ENCODE measurements at places on chromosomes 7 and 10.
A peak's percentile ranks its signal among the peaks of the same experiment; 100 is the strongest.

DNA sequence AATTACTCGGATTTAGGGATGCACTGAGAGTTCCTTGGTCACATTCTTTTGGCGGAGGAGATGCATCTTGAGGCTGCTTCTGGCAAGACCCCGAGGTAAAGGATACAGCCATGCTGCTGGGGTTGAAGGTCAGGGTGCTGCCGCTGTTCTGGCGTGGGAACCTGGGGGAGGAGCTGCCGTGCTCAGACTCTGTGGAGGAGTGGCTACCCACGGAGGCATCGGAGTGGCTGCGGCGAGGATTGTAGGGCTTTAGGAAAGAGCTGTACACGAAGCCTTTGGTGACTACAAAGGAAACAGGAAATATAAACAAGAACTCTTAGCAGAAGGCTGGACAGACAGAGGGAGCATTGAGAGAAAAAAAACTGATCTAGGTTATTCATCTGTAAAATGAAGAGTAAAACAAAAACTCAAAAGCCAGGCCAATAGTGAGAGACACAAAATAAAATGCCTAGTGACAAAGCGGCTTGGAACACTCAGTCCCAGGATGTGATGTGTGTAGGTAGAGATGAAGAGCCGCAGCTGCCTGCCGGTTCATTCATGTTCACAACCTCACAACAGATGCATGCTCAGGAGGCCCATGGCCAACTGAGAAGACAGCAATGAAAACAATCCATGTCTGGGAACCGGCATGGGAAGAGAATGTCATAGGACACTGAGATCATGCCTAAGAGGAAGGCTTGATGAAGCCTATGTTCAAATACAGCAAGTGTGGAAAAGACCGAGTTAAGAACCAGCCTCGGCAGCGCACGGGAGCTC, 97.8 kb downstream of the ABCC2 start:
- DNase-seq, result no peak

GRCh38 chr7:150923196-150923595, 54.9 kb downstream of the KCNH2 start:
- no peak for DNase-seq

- DNase-seq, result no peak
Observed at GRCh38 chr7:151549083-151549482, 29.4 kb upstream of the RHEB start.

DNA sequence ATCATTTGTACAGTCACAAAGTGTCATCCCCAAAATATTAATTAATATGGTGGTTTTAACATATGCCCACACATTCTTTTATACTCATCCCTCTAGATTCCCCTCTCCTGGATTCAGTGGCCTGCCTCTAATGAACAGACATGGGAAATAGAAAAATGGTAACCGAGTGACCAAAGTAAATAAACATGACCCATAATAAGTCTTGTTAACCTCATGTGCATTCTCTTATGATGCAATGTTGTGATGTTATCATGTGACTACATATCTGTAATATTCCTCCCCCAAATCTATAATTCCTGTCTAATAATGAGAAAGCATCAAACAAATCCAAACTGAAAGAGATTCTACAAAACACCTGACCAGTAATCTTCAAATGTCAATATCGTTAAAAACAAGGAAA, 164.5 kb upstream of the PRSS1 start:
- DNase-seq, result no peak

GRCh38 chr10:72335394-72336258, 19.1 kb downstream of the DNAJB12 start:
- DNase-seq, result peak; percentile 84

DNA sequence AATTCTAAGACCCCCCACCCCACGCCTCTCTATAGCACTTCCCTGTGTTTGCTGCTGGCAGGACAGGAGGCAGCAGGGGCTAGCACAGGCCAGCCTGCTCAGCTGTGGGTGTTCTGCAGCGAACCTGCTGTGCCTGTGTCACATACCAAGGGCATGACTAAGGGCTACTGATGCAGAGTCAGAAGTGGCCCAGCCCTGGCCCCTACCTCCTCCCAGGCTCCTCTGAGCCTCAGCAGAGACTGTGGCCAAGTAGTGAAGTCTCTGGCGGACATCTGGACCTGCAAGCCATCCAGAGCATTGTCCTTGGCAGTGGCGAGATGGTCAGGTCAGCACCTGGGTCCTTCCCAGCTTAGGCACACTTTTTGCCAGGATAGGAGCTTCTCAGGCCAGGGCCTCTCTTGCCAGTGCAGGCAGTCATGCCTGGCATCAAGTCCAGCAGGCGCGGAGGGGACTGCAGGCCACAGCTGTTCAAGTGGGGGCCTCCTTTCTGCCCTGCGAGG, 116.3 kb upstream of the RET start:
- DNase-seq, result peak; percentile 50

DNA sequence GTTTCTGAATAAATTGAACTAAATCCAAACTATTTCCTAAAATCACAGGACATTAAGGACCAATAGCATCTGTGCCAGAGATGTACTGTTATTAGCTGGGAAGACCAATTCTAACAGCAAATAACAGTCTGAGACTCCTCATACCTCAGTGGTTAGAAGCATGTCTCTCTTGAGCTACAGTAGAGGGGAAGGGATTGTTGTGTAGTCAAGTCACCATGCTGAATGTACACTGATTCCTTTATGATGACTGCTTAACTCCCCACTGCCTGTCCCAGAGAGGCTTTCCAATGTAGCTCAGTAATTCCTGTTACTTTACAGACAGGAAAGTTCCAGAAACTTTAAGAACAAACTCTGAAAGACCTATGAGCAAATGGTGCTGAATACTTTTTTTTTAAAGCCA, 13.9 kb downstream of the MEST start:
- no peak for DNase-seq

DNA sequence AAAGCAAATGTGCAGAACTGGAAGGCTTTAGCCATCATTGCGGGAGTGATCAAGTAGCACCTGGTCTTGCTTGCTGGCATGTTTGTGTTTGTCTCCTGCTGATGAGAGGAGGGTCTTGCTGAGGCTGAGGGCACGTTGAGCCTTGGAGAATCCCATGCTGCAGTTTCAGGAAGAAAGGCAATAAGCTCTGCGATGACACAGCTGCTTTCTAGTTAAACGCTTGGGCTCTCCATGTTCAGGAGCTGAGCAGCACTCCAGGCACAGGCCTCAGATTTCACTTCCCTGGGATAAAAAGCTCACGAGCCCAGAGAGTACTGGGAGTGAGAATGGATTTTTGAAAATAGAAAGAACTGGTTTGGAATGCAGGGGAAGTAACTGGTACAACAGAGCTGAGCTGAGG, 100.8 kb downstream of the LRRC18 start:
- no peak for DNase-seq

DNA sequence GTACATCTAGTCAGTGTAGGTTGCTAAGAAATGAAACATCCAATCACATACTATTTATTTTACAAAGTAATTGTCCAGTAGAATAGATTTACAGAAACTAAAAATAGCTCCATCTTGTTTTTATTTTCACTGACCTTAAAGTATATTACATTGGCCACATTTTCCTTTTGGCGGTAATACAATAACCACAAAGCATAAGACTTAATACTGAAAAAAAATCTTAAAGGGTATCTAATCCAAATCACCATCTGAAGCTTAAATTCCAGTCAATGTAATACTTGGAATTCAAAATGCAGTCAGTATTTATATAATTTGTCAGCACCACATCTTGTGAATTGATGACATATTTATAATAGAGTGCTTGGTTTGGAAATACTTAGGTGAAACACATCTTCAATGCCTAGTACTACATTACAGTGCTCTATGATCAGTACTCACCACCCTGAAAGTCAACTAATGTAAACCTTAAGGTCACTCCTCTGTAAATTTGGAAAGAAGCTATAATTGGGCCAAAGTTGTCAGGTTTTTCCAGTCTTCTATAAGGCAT, 8.9 kb downstream of the ANKMY2 start:
- DNase-seq, result no peak

DNA sequence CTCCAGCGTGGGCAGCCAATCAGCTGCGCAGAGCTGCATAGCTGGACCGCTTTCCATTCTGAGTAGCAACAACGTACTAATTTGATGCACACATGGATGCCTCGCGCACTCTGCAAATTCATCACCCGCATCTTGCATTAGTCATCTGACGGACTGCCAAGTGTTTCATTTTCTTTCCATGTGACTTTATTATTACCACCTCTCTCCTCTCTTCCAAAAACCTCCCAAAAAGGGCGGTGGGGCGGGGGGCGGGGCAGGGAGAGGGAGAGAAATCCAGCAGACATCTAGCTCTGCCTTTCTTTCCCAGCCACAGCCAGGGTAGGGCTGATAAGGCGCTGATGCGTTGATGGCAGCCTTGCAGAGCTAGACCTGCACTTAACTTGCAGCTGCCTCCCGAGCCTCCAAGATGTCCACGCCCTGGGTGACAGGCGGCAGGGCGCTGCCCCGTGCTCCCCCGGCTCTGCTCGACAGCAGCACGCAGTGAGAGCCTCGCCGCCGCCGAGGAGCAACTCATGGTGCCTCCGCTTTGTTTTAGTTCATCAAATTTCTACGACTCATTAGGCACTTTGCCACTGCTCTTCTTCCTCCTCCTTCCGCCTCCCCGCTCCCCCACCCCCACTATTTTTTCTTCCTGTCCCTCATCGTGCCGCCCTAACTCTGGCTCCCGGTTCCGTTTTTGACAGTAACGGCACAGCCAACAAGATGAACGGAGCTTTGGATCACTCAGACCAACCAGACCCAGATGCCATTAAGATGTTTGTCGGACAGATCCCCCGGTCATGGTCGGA, 147.3 kb downstream of the CELF2 start:
- DNase-seq, result peak; percentile 87

DNA sequence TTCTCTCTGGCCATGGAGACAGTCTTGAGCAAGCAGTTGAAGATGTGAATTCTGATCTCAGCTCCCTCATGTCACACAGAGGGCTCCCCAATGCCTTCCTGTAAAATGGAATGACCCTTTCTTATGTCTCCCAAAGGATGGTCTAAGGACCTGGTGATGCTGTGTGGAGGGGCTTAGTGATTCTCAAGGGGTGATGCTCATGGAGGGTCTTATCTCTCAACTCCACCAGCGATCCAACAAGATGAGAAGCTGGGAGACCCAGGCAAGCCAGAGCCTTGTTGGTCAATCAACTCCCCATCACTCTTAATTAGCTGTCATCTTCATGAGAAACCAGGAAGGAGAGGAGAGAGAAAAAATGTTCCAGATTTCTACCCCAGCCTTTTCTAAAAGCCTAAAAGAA, 78.0 kb upstream of the SORCS3 start:
- DNase-seq, result no peak

- no peak for DNase-seq
Observed at GRCh38 chr10:102287991-102288390, 42.7 kb downstream of the GBF1 start.

DNA sequence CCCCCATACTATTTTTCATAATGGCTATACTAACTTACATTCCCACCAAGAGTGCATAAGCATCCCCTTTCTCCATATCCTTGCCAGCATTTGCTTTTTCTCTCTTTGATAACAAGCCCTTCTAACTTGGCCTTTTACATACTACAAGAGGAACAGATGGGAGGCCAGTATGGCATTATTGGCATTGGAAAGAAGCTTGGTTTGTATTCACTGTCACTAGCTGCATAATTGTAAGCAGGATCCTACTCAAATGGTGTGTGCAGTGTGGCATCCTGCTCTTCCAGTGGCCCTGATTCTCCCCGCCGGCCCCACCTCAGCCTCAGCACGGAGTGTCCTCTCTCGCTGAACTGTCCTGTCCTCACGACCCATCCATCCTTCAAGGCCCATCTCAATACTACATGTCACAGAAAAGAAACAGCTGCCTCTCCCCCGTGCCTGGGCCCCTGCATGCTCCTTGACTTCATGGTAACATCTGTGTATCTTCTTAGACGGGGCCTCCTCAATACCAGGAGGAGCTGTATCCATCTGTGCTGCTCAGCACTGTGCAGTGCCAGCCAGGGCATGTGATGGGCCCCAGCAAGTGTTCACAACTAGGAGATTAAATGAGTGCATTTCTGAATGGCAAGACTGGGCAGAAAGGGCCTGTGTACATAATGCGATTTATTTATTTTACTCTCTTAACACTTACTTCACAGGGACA, 205.2 kb downstream of the COBL start:
- DNase-seq, result no peak

DNA sequence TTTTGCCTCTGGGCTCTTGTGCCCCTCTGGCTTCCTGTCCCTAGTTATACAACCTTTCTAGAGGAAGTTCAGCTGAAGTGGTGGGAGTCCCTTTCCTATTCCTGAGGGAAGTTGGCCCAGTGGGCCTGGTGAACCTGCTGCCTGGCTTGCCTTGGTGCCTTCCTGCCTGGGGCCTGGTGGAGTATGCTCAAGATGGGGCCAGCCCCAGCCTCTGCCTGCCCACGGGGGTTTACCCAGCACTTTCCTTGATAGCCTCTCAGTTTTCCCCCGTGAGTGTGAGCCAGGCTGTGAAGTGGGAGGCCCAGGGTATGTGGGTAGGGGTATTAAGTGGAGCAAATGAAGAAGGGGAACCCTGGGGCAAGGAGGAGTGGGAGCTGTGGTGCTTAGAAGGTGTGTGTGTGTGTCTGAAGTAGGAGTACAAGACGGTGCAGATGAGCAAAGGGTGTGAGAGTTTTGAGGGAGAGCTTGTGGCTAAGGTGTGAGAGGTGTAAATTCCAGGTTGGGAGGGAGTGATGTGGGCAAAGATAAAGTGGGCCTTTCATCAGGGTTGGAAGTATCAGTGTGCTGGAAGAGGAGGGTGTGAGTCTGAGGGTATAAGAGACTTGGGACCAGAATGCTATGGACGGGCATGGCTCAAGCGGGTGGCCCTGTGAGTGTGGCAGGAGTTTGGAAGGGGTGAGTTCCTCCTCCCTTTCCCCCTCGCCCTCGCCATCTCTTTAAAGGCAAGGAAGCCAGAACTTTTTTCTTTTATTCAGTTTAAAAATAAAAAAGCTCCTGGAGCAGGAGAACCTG, 10.9 kb upstream of the PAX2 start:
- no peak for DNase-seq

- no peak for DNase-seq
Observed at GRCh38 chr10:64896582-64896981, 1375.4 kb downstream of the REEP3 start.

GRCh38 chr10:112852306-112852705, 97.7 kb upstream of the TCF7L2 start:
- DNase-seq, result no peak

- no peak for DNase-seq
Observed at GRCh38 chr10:14560791-14561765, 213.6 kb downstream of the FAM107B start.

DNA sequence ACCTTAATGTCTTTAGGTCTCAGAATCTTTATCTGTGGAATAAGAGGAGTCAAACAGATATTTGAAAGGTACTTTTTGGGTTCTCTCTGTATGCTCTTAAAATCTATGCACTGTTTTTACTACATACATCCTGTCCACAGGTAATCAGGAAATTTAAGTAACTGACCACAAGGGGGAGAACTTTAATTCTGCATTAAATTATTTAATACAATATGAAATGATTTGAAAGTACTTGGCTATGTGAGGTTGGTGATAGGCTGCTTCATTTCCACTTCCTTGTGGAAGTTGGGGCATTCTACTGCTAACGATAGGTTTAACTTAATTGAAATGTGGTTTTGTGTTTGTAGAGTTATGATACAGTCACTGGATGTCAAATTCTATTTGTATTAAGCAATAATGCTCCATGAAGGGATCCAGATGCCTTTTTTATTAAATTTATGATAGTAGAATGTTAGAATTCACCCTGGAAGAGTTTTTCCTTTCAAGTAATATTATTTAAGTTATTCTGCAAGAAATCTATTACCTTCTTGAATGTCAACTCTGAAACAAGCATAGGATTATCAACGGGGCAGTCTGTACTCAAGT, 6.0 kb downstream of the TEX47 start:
- no peak for DNase-seq
